ENCODE measurements at places on chromosomes 12 and 14.

- DNase-seq, result no peak
These were observed 255.9 kb downstream of the NPAS3 start for GRCh38 chr14:33194551-33194950.

- DNase-seq, result no peak
These were observed 41.0 kb upstream of the KCNJ8 start for GRCh38 chr12:21815306-21816062.

DNA sequence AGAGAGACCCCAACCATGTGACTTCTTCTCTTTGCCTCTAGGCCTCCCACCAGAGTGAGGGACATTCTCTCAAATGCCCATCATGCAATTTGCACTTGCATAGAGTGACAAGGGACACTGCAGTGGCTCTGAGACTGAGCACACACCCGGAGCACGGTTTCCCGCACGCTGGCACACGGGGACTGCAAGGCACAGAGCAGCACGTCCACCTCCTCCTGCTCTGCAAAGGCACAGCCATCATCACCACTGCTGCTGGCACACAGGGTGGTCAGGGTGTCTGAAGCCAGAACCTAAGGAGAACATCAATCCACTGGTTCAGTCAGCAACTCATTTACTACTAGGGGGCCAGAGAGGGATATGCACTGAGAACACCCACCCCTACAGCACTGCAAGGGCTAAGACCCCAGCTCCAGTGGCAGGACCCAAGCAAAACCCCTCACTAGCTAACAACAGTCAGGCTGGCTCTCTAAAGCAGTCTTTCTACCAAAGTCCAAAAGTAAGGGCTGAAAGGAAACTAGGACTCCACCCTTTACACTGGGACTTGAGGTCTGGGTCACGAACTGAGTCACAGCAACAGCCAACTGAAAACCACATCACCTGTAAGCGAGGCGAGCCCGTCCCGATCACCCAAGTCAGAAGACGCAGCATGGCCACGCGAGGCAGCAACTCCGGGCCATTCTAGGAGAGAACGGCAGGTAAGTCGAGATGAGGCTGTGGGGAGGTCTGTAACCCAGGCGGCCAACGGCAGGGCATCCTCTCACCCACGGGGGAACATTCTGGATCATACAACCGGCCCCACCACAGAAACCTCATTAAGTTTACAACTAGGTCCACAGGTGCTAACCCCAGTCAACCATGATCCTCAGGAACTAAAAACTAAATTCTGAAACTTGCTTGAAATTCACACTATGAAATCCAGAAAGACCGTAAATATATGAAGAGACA lies 37.9 kb downstream of the GCN1 start:
- no peak for DNase-seq

- DNase-seq, result no peak
These were observed 15.3 kb downstream of the SPIC start for GRCh38 chr12:101490286-101490920.

DNA sequence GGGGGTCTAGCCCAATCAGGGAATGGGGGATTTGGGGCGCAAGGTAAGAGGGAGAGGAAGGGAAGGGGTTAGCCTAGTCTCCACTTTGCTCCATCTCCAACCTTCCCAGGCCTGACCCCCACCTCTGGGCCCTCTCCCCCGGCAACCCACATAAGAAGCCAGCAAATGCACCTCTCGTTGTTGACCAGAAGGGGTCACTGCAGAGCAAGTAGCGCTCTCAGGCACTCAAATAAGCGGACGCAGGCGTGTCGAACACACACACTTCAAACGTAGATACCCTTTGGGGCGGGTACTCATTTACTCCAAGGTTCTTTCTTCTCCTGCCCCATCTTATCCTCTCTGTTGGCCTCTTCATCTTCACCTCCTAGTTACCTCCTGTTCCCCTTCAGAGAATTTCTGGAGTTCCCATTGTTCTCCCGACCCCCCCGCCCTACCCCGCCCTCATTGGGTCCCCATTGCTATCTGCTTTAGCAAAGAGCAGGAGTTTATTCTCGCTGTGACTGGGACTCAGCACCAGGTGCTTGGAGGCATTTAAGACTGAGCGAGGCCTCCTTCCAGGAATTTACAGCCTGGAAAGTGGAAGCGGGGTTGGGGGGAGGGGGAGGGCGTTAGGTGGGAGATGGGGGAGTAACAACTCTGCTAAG lies 1.5 kb upstream of the SRRM4 start:
- peak; percentile 64 for DNase-seq

GRCh38 chr12:104044158-104044557 lies 5.8 kb downstream of the GLT8D2 start:
- no peak for DNase-seq

DNA sequence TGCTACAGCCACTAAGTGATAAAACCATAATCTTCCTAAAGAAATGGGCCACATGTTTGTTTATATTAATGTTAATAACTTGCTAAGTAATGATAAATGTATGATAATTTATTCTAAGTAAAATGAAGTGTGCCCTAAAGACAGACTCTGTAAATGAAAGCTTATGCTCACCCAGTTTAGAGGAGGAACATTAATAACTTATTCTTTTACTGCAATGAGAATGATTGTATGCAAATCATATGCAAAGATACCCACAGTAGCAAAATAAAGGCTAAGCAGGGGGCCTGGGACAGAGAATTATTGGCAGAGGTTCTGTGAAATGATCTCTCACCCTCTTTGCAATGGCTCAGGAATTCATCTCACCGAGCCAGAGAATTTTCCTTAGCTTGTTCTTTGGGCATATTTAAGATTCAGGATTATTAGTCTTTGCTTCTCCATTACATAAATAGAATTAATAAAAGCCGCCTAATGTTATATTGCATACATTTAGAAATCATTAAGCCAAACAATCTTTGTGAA lies 75.9 kb downstream of the TMEM132D start:
- DNase-seq, result no peak

DNA sequence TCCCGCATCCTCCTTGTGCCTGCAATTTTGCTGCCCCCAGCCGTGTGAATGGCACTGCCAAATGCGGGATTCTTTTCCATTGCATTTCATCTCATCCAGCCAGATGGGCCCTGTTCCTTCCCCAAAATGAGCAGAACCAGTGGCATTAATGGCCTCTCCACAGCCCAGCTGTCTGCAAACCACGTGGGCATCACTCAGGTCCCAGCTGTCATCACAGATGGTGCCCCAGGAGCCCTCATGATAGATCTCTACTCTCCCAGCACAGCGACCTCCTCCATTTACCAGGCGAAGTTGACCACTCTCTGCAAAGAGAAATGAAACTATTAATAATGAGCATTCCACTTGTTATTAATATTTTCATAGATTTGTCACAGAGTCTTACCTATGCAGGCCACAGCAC lies 17.1 kb downstream of the CD163 start:
- DNase-seq, result no peak

GRCh38 chr12:113469949-113470743 lies 1.5 kb downstream of the LHX5 start:
- peak; percentile 53 for DNase-seq

GRCh38 chr14:105666420-105666819 lies 140.0 kb downstream of the TMEM121 start:
- no peak for DNase-seq

DNA sequence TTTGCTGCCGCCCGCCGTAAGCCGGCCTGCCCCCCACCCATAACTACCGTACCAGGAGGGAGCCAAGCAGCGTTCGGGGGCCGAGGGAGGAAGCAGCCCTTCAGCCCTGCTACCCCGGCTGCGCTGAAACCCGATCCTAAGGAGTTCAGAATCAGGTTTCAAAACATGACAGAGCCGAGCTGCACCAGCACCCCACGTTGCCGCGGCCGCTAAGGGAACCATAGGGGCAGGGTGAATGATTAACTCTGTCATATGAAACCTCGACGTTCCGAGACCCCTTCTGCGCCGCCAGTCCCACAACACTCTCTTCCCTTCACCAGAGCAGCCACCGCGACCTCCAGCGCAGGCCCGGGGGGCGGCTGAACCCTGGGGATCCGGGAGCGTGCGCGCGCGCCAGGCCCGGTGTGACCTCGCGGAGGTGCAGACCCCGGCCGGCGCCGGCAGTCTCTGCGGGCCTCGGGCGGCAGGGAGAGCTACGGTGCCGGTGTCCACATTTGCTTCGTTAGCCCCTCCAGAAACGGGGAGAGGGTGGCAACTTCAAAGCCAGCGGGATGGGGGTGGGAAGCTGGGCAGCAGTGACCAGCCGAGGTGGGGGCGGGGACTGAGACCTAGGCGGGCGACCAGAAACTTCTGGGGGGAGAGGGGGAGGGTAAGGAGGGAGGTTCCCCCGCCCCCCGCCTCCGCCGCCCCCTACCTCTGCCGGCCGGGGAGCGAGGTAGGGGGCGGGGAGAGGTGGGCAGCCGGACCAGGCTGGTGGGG lies 1.6 kb downstream of the SIX4 start:
- no peak for DNase-seq

GRCh38 chr12:123035841-123036240 lies 55.4 kb downstream of the ARL6IP4 start:
- DNase-seq, result no peak

DNA sequence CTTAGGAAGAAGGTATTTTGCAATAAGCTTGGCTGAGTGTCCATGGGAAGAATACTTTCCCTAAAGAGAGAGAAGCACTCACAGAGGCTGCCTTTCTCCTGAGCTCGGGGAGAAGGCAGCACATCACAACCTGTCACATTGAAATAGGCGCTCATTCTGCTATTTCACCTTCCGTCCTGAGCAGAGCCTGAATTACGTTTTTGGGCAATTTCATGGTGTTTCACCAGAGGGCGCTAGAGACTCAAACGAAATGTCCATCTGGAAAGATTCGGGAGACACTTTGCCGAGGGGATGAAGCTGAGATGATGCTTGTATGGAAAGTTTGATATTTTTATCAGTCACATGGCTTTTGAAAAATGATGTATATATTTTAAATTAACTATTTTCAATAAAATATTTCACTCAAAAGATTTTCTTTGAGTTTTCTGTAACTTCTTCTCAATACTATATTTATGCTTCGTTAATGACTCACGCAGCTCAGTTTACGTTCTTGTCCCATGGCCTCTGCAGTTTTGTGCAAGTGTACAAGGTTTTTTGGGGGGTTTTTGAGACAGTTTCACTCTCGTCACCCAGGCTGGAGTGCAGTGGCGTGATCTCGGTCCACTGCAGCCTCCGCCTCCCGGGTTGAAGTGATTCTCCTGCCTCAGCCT lies 17.4 kb upstream of the B4GALNT3 start:
- DNase-seq, result peak; percentile 76

GRCh38 chr14:88835661-88836060 lies 11.2 kb downstream of the TTC8 start:
- DNase-seq, result no peak

DNA sequence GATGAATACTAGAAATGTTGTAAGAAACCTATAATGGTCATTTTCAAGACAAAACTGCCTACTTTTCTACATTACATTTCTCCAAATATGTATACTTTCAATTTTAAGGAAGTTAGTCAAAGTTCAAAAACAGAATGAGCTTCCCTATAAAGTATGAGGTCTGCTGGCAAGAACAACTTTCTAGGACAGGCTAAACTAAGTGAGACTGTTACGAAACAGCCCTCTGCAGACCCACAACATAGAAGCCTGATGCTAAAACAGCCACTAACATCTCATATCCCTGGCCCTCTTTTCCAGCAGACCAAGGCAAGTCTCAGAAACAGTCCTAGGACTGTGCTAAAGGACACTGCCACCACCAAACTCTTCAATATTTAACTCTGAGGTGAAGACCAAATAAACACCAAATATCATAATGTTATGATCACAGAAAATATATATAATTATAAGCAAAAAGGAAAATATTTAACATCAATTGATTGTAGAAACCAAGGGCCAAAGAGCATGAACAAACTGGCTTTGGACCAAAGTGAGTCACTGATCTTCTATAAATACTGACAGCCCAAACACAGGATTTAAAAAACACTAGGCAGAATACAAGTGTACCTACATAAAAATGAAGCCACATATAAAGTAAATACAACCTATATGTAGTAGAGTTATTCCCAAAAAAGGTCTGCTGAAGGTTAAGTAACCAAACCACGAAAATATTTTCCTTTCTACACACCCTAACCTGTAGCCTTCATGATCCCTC lies 27.7 kb downstream of the PPP4R3A start:
- peak; percentile 38 for DNase-seq

GRCh38 chr14:67622675-67623074 lies 3.0 kb downstream of the ARG2 start:
- peak; percentile 58 for DNase-seq

GRCh38 chr12:105748806-105749600 lies 389.8 kb downstream of the NUAK1 start:
- DNase-seq, result no peak

GRCh38 chr12:100356644-100357223 lies at the start of gene SLC17A8:
SLC17A8 (plus strand) TSS chr12:100357074; CDS start chr12:100357392, 318 bp downstream.
- DNase-seq, result no peak

- DNase-seq, result peak; percentile 99
These were observed 39.2 kb downstream of the NFKBIA start for GRCh38 chr14:35365130-35366055.

DNA sequence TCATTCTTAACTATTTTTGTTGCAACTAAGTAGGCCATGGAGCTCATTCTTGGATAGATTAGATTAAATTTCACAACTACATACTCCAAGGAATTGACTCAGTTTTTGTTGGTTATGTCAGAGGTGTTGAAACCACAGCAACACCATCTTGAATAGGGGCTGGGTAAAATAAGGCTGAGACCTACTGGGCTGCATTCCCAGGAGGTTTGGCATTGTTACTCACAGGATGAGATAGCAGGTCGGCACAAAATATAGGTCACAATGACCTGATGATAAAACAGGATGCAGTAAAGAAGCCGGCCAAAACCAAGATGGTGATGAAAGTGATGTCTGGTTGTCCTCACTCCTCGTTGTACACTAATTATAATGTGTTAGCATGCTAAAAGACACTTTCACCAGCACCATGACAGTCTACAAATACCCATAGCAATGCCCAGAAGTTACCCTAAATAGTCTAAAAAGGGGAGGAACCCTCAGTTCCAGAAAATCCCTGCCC lies 20.9 kb downstream of the DMAC2L start:
- DNase-seq, result no peak

- DNase-seq, result no peak
These were observed 623 bp upstream of the TSPAN8 start for GRCh38 chr12:71158361-71158882.

DNA sequence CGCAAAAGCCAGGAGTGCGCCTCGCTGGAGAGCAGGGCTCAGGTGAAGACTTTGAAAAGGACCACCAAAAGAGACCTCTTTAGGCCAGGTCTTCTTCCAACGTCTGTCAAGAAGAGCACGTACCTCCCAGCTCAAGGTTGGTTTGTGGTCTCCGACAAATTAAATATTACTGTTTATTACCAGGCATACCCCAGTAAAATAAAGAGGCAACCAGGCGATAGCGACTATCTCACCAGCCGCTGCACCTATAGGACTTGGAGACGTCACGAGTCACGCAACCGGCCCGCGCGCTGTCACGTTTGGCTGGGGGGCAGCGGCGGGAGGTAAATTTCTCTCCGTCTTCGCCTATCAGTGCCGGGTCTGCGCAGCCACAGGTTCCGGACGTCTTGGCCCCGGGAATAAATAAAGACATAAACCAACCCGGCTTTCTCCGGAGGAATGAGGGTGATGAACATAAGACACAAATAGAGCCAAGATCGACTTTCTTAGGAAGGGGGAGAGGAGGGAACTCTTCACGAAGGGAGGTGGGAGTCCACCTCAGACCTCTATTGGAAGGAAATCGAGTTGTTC lies 2.0 kb upstream of the TBX5 start:
- no peak for DNase-seq
